ENCODE measurements at places on chromosomes 1 and 21.

DNA sequence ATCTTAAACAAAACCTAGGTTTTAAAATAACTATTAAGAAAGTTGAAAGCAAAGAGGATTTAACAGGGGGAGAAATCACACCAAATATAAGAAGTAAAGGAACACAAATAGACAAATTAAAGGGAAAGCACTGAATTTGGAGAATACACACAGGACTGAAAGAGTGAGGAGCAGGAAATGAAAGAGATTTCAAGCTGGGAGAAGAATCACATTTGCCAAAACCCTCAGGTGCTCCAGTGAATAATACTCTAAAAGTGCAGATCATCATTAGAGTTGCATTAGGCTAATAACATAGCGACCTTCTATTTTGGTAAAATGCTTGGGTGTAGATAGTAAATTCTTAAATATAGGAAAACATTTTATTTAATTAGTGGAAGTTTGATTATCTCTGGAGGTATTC, 127.5 kb downstream of the TNNI3K start:
- DNase-seq: no peak

DNA sequence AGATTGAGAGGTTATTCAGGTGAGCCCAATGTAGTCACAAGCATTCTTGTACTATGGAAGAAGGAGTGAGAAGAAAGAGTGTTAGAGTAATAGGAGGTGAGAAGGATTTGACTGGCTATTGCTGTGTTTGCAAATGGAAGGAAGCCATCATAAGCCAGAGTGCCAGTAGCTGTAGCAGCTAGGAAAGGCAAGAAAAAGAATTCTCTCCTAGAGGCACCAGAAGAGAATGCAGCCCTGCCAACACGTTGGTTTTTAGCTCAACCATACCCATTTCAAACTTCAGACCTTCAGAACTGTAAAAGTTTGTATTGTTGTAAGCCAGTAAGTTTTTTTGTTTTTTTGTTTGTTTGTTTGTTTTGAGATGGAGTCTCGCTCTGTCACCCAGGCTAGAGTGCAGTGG, 8.9 kb upstream of the IL12RB2 start:
- DNase-seq: no peak

DNA sequence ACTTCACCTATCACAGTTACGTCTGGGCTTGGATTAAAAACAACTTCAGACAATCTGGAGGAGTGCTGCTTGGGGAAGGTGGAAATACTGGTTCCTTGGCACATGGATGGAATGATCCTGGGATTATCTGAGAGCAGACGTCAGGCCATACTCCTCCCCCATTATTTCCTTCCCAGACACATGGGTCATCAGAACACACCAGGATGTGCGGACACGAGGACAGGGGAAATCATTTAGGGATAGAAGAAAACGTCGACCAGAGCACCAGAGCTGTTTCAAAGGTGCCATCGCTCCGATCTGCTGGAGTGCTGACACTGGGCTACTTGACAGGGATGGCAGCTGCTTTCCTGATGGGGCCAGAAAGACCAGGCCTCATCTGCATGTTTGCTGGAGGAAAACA, 31.8 kb upstream of the ANGPTL7 start:
- no peak for DNase-seq

- no peak for DNase-seq
Observed at GRCh38 chr21:23534850-23535249, 2072.4 kb downstream of the MRPL39 start.

Measured in RCC 7860 (cell line).